Breast epithelium (tissue), 4 donors: ENCODE measurements at places on chromosomes 16 and 17.
A peak's percentile ranks its signal among the peaks of the same experiment; 100 is the strongest.

GRCh38 chr16:10629592-10629963 is 49.2 kb upstream of the EMP2 start:
- no peak for DNase-seq

DNA sequence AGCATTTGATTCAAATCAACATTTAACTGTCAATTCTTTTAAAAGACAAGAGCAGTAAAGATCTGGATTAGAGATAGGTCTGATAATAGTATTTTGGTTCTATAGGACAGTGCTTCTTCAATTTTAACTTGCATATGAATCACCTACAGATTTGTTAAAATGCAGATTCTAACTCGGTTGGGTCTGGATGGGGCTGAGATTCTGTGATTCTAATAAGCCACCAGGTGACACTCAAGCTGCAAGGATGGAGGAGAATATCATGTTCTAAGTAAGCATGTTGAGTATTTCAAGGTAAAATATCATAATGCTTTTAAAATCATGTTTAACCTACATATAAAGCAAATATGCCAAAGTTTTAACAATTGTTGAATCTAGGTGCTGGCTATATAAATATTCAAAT is 15.8 kb downstream of the TSPOAP1 start:
- no peak for DNase-seq

DNA sequence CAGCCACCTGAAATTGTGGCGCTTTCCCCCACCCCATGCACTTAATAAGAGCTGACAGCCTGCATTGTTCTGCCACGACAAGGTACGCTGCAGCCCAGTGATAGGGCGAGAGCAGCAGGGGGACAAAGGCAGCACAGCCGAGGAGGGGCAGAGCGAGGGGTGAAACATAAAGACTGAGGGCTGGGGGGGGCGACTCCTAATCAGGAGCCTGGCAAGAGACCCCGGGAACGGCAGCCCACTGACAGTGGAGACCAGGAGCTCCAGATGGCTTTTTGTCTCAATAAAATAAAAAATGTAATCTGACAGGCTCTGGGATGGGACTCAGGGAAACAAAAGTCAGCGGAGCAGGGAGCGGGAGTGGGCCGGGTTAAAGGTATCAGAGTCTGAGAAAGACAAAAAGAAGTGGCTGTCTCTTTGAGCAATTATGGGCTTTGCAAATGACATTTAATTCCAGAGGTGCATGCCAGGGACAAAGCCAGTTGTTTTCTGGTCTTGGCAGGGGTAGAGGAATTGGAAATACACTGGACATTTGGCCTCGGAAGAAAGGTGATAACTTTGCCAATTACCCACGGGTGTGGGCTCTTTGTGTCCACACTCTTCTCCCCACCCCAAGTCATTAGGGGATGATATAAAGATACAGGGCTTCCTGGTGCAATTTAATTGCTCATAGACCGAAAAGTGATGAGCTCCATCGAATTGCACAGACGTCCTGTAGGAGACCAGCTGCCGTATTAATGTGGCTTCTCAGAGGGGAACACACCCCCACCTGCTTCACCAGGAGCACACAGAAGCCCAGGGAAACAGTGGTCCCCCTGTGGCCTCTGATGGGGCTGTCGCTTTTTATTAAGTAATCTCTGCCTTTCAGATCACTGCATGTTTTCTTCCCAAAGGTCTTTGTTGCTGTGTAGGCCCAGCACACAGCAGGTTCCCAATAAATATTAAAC is 17.6 kb upstream of the CCDC182 start:
- DNase-seq: no peak

DNA sequence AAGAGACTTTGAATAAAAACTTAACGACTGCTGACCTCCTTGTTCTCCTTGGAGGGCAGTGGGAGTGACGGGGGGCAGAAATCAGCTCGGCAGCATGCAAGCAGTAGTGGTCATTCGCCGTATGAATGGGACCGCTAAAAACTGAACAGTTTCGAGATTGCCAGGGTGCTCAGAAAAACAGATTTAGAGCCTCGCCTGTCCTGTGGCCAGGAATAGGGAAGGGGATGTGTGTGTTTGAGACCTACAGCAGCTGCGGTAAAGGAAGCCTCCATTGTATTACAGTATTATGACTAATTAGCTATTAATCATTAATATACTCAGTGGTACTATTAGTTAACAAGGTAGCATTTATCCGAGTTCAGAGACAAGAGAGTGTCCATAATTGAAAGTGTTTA is 670 bp upstream of the ZNF652 start:
- DNase-seq: no peak

- DNase-seq: no peak
Measured at GRCh38 chr17:19372439-19372838, 5.9 kb upstream of the MAPK7 start.

DNA sequence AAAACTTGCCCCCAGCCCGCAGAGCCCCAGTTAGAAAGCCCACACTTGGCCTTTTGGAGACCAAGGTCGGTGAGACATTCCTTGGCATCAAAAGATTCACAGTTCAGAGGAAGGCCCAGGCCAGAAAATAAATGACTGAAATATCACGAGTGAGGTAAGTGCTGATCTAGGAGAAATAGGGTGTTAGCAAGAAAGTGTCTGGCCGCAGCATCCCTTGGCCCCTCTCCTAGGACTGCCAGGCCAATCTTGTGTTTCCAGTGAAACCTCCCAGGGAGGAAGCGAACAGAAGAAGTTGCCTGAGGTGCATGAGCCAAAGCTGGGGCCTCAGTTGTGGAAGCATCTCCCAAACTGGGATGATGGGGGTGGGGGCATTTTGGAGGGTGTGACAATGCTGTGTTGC is 22.5 kb upstream of the NSMCE1 start:
- no peak for DNase-seq

GRCh38 chr17:12566291-12566690 is 99.4 kb upstream of the MYOCD start:
- DNase-seq: no peak

- DNase-seq: peak; percentile 73
Measured at GRCh38 chr16:86566601-86566965, at the start of gene FOXC2. FOXC2 (plus strand) TSS chr16:86566829; CDS start chr16:86567336, 507 bp downstream.

DNA sequence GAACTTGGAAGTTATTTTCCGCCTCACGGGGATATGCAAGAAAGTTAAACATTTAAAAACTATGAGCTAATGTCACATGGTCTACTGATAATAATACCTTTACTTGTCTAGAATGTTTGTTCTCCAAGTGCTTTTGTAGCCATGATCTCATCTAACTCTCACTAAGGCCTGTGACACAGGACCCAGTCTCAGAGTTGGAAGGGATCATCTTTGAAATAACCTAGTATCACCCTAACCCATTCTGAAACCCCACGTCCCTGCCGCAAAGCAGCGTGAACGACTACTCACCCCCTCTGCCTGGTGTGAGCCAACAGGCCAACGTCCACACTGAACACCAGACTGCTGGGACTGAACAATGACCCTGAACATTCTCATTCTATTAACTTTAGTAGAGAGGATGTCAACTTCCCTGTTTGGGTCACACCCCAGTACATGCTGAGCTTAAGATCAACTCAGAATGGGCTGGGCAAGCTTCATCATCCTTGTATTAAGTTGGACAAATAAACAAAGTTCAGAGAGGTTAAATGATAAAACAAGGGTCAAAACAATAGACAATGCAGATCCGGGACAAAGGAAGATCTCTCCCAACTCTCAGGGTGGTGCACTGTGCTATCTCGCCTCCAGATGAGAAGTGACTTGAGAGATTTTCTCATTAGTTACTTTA is 54.8 kb upstream of the BCAR1 start:
- no peak for DNase-seq

- no peak for DNase-seq
Measured at GRCh38 chr16:5006348-5007193, 27.2 kb downstream of the NAGPA start.

DNA sequence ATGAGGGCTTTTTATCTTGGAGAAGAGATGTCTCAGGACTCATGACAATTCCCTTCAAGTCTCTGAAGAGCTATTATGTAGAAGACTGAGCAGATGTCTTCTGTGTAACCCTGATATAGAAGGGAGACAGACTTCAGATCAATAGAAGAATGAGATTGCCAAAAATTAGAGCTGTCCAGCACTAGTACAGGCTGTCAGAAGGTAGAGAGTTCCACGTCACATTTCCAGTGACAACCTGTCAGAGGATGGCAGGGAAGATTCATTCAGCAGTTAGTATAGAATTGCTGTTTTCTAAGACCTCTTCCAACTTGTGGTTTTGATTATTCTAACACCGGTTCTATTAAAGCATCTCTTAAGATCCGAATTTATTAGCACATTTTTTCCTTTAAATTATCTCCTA is 520.6 kb downstream of the RBFOX1 start:
- DNase-seq: no peak

- DNase-seq: no peak
Measured at GRCh38 chr16:57503366-57503765, 17.1 kb upstream of the DOK4 start.

DNA sequence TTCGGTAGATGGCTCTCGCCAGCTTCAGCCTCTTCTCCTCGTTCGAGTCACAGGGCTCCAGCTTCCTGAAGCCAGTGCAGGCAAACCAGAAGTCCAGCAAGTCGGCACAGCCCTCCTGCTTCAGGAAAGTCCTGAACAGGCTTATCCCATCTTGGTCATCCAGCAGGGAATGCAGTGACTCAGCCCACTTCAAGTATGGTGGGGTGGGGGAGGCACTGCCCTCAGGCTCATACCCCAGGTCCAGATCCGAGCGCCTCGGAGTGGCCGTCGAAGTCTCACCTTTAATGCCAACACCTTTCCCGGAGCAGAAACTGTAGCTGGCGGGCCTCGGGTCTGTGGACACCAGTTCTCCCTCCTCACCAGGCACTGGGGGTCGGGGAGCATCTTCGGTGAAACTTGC is 5.9 kb downstream of the AXIN1 start:
- no peak for DNase-seq

DNA sequence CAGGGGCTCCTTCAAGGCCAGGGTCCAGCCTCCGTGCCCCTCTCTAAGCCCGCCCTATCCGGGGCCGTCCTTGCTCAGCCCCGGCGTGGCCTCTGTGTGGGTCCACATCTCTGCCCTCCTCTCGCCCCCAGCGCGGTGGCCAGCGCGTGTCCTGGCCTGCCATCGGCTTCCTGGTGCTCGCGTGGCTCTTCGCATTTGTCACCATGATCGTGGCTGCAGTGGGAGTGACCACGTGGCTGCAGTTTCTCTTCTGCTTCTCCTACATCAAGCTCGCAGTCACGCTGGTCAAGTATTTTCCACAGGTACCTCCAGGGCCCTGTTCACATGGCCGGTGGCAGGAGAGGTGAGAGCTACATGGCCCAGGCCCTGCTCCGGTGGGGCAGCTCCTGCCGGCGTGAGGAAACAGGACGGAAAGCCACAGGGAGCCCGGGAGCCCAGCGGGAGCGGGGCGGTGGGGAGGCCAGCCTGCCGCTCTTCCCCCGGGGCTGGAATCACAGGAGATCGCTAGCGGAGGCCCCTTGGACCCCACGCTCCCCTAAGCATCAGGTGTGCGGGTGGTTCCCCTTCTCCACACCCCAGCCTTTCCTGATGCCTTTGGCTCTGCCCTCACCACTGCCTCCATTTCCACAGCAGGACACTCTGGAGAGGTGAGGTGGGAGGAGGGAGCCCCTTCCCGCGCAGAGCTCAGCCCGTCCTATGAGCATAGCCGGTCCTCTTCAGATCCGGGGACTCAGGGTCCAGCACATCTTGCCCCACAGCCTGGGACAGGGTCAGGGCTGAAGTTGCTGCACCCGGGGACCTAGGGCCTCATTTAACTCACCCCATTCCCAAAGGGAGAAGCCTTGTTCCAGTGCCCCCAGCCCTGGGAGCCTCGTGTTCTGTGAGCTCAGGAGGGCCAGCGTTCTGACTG is 10.2 kb downstream of the TAX1BP3 start:
- no peak for DNase-seq
